ENCODE measurements at places on chromosomes 12 and 14.

- DNase-seq, result no peak
These were observed 138.9 kb upstream of the CCND2 start for GRCh38 chr12:4134448-4135263.

DNA sequence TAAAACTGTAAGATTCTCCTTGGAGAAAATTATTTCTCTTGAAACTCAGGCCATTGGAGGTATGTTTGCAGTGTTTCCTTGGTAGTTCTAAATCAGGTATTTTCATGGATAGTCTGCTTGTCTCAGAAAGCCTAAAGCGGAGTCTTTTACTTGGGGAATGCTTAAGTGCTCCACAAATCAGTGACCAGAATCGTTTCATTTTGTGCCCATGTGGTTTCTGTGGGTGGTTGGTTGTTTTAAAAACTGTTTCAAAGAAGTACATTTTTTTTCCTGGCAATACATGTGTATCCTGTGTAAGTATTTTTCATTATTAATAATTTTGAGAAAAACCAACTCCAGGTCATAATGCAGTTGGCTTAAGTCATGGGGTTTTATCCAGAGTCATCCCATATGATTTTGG, 33.6 kb downstream of the CCDC91 start:
- DNase-seq, result no peak

DNA sequence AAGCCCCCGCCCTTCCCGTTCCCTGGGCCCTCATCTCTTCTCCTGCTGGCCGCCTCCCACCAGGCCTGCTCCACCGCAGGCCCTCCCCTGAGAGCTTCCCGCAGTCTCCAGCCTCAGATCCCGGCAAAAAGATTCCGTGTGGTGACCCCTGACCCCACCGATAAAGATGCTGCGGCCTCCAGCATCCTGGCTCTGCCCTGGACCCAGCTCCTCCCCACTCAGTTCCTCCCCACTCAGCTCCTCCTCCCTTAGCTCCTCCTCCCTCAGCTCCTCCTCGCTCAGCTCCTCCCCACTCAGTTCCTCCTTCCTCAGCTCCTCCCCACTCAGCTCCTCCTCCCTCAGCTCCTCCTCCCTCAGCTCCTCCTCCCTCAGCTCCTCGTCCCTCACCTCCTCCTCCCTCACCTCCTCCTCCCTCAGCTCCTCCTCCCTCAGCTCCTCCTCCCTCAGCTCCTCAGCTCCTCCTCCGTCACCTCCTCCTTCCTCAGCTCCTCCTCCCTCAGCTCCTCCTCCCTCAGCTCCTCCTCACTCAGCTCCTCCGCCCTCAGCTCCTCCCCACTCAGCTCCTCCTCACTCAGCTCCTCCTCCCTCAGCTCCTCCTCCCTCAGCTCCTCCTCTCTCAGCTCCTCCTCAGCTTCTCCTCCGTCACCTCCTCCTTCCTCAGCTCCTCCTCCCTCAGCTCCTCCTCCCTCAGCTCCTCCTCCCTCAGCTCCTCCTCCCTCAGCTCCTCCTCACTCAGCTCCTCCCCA, 17.0 kb downstream of the NOC4L start:
- peak; percentile 18 for DNase-seq

GRCh38 chr12:81147292-81147919, 69.5 kb downstream of the ACSS3 start:
- no peak for DNase-seq

- DNase-seq, result no peak
These were observed 450.5 kb downstream of the TMEM117 start for GRCh38 chr12:44286336-44286735.

DNA sequence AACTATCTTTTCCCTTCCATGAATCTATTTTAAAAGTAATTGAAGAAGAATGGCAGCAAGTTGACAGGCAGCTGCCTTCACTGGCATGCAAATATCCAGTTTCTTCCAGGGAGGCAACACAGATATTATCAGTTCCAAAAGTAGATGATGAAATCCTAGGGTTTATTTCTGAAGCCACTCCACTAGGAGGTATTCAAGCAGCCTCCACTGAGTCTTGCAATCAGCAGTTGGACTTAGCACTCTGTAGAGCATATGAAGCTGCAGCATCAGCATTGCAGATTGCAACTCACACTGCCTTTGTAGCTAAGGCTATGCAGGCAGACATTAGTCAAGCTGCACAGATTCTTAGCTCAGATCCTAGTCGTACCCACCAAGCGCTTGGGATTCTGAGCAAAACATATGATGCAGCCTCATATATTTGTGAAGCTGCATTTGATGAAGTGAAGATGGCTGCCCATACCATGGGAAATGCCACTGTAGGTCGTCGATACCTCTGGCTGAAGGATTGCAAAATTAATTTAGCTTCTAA, 18.4 kb downstream of the TMPO start:
- DNase-seq, result peak; percentile 63

DNA sequence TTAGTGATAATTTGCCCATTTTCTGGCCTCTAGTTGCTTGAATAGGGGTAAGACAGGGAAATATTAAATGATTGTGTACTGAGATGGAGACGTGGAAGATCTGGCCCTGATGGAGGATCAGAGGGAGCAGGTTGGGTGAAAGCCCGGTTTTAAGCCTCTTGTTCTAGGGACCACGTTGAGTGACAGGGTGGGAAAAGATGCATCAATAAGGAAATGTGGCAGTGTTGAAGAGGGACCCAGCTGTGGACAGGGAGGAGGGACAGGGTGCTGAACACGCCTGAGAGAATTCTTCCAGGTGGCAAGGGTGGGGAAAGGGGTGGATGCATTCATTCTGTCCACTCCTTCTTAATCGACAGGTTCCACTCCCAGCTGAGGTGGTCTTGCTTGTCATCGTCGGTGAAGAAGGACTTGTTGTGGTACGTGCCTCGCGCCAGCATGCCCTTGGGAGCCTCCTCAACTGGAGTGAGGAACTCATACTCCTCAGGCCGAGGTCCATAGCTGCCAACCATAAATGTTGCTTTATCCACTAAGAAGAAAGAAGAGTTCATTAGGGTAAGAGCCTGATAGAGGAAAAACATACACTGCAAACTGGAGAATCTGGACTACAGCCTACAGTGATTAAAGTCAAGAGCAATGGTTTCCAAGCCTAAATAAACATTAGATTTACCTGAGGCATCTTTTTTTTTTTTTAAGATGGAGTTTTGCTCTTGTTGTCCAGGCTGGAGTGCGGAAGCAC, 4.0 kb upstream of the ERP27 start:
- no peak for DNase-seq

- DNase-seq, result peak; percentile 92
These were observed 58.1 kb upstream of the PCED1B start for GRCh38 chr12:47021298-47021697.

DNA sequence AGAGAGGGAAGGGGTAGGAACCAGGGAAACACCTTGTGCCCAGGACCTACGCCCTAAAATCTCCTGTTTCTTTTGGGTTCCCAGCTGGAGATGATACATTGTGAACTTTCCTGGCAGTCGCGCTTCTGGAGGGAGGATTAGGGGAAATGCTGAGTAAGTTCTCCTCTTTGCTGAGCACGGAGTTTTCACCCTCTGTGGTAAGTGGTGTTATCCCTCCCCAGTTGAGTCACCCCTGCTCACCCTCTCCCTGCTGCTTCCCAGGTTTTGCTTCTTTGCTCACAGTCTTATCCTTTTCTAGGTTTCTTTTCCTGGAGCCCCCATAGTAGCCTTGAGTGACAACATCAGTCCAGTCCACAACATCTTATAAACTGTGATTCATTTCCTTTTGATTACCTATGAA, 789.1 kb downstream of the TMEM121 start:
- no peak for DNase-seq

DNA sequence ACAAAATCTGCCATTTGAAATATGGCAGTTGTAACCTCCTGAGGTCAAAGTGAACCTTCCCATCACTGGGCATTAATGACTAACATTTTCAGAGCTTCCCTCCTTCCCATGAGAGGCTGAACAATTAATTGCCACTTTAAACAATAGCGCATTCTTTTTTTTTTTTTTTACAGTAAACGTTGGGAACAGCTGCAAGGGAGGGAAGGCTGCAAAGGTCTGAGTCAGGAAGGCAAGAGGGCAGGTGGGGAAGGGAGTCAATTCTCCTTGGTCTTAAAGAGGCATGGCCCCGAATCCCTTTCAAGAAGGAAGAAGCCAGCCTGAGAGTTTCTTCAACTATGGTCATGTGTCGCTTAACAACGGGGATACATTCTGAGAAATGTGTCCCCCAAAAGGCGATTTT, 41.0 kb upstream of the PLEKHG3 start:
- DNase-seq, result no peak

DNA sequence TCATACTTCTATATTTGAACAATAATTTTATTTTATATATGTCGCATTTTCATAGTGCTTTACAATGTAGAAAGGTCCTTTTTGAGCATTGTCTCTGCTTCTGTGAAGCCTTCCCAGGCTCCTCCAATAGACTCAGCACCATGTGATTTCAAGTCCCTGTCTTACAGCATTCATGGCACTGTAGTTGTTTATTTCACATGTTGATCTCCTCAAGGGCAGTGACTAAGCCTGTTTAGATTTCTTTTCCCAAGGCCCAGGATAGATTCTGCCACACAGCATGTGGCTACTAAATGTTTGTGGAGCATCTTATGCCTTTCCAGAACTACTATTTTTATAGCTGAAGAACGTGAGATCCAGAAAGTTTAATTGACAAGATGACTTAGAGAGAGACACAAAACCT, 391.7 kb downstream of the TMEM117 start:
- no peak for DNase-seq

DNA sequence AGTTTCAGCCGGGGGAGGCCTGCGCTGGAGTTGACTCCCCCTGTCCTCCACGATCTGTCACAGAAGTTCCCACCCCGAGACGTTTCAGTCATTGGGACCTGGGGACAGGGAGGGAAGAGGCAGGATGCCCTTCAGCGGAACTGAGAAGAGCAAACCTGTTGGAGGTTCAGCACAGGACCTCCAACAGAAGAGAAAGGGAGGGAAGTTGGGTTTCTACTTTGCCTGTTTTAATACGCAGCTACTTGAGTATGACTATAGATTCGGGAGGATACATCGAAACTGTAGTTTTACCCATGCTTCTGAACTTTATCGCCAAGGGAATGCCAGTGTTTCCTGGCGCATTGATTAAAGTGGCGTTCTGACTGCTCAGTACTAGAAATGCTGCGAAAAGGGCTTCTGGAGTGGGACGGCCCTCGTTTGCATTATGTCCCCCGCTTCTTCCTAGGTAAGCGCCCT, 2.3 kb upstream of the DUSP6 start:
- DNase-seq, result no peak

- DNase-seq, result peak; percentile 45
These were observed 127.2 kb downstream of the OTOGL start for GRCh38 chr12:80226576-80226975.

DNA sequence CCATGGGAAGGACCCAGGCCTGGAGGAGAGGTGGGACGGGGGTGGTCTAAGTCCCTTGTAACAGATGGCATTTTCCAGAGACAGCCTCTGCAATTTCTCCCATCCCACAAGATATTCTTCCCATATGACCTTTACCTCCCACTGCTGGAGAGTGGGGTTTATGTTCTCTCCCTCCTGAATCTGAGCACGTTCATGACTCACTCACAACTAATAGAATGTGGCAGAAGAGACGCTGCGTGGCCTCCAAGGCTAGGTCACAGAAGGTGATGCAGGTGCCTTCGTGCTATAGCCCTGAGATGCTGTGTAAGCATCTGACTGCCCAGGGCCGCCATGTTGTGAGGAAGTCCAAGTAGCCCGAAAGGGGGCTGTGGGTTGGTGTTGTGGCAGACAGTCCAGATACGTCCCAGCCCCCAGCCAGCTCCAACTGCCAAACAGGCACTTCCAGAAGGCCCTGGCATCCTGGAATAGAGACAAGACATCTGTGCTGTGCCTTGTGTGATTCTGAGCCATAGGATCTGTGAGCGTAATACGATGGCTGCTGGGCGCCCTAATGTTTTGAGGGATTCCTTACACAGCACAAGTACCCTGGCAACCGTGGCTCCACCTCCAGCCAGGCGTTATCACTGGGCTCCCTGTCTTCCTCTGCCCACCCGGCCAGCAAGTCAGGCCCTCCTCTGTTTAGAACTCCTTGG, 56.1 kb upstream of the NCOR2 start:
- no peak for DNase-seq

GRCh38 chr12:113659416-113659815, 187.7 kb upstream of the LHX5 start:
- DNase-seq, result no peak

- no peak for DNase-seq
These were observed 75.0 kb downstream of the SCAF11 start for GRCh38 chr12:45915405-45915804.

DNA sequence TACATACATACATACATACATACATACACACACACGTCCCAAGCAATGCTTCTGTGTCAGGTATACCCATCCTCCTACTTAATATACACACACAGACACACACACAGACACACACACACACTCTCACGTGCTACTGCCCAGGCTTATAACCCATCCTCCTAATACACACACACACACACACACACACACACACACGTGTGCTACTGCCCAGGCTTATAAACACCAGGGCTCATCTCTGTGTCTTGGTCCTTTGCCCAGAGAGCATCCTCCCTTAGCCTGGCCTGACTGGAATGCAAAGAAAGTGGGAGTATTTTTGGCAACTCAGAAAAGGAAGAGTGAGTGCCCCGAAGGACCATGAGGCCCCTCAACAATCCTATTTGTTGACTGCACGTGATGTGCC, 129.0 kb downstream of the RBM19 start:
- peak; percentile 12 for DNase-seq

DNA sequence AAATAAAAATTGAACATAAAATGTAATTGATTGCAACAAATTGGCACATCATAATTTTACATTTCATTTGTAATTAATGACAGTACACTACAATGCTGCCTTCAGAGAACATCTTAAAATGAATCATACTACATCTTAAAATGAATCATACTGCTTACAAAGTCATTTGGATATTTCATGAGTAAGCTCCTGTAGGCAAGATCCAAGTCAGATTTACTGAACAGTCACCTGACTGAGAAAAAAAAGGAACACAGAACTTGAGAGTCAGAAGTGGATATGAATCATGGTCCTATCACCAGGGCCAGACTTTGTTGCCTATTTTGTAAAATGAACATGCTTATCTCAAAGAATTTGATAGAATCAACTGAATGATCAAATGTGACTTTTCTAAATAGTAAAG, 32.7 kb upstream of the FBLN5 start:
- DNase-seq, result peak; percentile 92

DNA sequence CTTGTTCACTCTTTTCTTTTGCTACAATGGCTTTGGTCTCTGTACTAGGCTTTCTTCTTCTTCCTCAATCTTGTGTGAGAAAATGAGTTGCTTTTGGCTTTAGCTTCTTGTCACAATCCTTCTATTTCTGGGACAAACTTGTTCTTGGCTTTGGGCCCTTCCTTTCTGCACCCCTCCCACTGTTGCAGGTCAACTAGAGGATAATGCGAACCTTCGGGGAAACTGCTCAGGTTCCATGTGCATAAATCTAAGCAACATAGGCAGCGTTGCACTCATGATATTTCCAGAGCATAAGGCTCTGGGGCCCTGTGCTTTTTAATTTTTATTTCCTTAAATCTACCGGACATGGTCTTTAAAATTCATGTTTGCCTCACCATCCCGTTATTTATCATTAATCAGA, 89.8 kb upstream of the LRIG3 start:
- DNase-seq, result no peak

DNA sequence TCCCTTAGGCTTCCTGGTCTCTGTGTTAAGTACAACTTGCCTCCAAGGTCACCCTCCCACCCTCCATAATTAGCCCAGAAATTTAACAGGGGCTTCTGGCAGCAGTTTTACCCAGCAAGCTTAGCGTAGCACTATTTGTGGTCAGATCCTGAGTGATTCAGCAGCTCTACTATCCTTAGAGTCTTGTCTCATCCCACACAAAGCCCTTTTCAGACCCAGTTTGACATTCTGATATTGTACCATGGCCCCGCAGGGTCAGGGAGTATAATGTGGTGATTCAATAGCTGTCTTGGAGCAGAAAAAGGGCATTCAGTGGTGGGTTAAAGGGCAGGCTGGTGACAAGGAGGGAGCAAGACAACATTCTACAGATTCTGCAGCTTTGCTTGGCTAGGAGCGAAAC, 153.8 kb upstream of the DDHD1 start:
- DNase-seq, result peak; percentile 32

Measured in fibroblast of the aortic adventitia (primary cell).